ENCODE measurements at places on chromosomes 7 and 10.
A peak's percentile ranks its signal among the peaks of the same experiment; 100 is the strongest.

- no peak for DNase-seq
Observed at GRCh38 chr7:120370954-120371353, 98.0 kb downstream of the KCND2 start.

GRCh38 chr10:61643316-61643751 is 19.4 kb upstream of the CABCOCO1 start:
- peak; percentile 85 for DNase-seq

DNA sequence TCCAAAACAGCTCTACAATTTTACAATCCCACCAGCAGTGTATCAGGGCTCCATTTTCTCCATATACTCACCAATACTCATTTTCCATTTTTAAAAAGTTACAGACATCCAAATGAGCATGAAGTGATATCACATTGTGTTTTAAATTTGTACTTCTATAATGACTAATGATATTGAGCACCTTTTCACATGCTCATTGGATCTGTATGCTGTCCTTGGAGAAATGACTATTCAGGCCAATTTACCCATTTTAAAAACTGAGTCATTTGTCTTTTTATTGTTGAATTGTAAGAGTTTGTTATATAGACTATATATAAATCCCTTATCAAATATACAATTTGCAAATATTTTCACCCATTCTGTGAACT is 162.0 kb downstream of the MAGI2 start:
- DNase-seq, result no peak

DNA sequence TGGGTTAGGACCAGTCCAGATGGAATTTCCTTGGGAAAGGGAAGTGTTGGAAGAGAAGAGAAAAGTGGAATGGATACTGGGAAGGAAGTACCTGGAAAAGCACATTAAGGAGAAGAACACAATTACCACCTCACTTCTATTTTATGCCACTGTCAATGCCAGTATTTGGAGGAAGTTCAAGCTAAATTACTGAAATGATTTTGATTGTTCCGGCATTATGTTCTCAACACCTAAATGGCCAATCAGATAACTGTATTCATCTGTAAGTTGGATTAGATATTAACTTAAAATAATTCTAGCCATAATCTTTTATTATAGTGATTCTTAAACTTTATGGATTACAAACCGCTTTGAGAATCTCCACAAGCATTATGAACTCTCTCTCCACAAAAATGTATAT is 7.3 kb downstream of the NPVF start:
- no peak for DNase-seq

DNA sequence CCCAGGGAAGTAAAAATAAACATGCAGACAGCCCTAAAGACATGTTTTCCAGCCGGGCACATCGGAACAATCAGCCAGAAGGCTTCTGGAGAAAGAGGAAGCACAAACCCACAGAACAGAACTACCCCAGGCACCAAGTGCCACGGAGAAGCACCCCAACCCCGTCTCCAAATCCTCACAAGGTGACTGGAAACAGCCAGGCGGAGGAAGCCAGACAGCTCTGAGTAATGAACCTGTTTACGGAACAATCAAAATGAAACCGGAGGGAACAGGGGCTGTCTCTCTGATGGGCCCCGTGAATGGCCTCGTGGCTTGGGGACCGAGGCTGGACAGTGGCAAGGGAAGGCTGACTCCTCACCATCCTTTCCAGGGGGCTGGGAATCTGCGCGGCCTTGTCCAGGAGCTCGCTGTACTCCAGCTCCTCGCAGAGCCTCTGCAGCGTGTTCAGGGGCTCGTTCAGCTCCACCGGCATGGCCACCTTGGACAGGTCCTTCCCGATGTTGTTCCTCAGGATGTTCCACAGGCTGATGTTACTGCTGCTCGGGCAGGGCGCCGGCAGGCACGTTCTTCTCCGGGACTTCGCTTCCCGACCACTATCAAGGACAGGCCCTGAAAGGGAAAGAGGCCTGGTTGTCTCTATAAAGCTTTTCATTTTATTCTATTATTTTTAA is 77.0 kb upstream of the GSDME start:
- DNase-seq, result no peak

GRCh38 chr7:13290975-13291374 is 603.5 kb downstream of the ARL4A start:
- DNase-seq, result peak; percentile 21

DNA sequence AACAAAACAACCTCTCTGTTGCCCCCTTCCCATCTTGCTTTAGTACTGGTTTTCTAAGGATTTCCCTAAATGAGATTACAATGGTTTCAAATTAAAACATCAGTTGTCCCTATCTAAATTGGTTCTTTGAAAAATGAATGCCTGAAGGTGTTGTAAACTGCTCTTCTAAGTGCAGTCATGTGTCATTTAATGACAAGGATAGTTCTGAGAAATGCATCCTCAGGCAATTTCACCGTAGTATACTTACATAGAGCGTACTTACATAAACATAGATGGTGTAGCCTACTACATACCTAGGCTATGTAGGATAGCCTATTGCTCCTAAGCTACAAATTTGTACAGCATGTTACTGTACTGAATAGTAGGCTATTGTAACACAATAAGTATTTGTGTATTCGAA is 278.1 kb downstream of the MAGI2 start:
- no peak for DNase-seq

GRCh38 chr7:50564171-50564570 is 1.0 kb downstream of the DDC start:
- DNase-seq, result no peak

- DNase-seq, result peak; percentile 18
Observed at GRCh38 chr7:139647814-139648390, 124.4 kb downstream of the CLEC2L start.

DNA sequence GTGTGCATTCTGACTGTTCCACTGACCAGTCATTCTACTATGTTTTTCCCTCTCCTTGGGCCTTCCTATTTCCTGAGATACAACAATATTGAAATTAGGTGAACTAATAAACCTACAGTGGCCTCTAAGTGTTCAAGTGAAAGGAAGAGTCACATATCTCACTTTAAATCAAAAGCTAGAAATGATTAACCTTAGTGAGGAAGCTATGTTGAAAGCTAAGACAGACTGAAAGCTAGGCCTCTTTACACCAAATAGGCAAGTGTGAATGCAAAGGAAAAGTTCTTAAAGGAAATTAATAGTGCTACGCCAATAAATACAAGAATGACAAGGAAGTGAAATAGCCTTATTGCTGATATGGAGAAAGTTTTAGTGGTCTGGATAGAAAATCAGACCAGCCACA is 5.7 kb upstream of the DYNC1I1 start:
- DNase-seq, result no peak

GRCh38 chr7:50379082-50379481 is 71.1 kb downstream of the FIGNL1 start:
- DNase-seq, result no peak

GRCh38 chr10:86170255-86171108 is 196.1 kb downstream of the GRID1 start:
- DNase-seq, result no peak

DNA sequence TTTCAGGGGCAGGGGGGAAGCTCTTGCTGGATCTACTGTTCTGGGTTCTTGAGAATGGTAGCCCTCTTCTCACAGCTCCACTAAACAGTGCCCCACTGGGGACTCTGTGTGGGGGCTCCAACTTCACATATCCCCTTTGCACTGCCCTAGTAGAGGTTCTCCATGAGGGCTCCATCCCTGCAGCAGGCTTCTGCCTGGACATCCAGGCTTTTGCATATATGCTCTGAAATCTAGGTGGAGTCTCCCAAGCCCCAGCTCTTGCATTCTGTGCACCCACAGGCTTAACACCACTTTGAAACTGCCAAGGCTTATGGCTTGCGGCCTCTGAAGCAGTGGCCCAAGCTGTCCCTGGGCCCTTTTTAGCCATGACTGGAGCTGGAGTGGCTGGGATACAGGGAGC is 150.7 kb downstream of the LRMDA start:
- no peak for DNase-seq

DNA sequence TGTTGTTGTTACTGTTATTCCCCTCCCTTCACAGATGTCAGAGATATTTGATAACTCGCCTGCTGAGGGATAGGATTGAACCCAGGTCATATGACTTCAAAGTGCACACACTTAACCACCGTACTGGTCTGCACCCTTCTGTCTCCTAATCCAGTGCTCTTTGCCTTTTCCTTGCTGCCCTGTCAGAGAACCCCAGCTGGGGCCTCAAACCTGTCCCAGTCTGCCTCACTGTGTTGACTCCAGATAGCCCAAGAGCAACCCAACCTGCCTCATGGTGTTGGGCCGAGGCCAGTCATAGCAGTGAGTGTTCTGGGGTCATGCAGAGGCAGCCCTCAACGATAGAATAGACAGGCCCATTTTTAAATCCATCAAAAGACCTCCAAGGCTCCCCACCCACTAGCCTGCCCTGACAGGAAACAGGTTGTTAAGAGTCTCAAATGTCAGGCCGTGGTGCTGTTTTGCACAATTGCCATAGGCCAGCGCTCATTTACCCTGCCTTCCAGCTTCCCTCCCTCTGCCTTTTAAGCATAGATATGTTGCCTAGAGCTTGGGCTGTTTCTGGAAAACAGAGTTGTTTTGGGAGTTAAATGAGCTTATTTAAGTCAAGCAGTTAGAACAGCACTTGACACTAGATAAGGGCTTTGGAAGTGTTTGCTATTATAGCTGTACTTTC is 37.0 kb upstream of the PDCD4 start:
- no peak for DNase-seq

GRCh38 chr7:15168489-15168888 is 265.9 kb upstream of the DGKB start:
- no peak for DNase-seq

DNA sequence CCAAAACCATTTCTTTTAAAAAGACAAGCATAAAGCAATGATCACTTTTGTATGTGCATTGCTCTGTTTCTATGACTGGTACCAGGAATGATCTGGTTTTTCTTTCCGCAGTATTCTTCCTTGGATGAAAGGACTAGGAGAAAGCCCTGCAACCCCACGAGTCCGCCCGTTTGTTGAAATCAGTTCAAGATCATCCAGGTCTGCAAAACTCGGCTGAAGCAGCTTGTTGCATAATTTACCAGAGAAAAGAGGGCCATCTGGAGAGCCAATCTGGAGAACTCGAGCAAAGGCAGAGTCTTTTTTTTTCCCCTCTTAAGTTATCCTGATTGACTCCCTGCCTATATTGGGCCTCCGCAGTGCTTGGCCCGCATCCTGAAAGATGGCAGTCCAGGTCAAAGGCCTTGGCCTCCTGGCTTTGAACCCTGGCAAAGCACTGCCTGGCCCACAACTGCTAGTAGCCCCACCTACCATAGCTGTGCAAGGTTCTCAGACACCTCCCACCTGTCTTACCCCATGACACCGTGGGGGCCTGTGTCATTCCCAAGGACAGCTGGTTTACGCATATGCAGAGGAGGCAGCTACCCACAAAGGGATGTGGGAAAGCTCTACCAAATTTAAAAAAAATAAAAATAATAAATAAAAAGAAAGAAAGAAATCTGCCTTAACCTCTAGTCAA is 572.2 kb downstream of the INHBA start:
- no peak for DNase-seq

DNA sequence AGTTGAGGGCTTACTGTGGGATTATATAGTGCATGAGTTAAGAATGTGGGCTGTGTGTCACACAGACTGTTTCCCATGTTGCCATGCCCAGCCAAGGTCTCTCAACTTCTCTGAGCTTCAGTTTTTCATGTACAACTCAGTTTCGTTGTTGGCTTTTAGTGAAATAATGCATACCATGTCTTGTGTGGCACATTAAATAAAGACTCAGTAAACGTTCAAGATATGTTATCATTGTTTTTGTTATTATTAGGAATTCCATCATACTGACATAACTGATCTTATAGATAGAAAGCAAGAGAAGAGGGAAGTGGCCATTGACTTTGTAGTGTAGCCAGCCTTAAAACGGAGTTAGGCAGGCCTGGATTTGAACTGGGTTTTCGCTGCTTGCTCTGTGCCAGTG is 2.9 kb downstream of the CDK14 start:
- DNase-seq, result no peak

DNA sequence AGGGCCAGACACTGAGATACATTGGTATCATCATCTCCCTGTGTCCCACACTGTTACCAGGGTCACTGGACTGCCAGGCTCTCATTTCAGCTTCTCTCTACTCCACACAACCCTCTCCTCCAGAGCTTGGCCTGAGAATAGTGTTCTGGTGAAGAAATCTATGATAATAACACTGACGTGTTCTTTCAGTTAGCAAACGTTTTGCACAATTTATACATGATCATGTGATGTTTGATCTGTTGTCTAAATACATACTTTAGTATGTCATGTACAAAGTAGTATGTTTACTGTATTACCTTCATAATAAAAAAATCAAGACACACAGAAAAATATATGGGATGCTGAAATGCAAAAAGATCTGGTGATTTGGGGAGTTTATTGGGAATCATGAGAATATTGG is 5.0 kb downstream of the SLC16A9 start:
- DNase-seq, result no peak

DNA sequence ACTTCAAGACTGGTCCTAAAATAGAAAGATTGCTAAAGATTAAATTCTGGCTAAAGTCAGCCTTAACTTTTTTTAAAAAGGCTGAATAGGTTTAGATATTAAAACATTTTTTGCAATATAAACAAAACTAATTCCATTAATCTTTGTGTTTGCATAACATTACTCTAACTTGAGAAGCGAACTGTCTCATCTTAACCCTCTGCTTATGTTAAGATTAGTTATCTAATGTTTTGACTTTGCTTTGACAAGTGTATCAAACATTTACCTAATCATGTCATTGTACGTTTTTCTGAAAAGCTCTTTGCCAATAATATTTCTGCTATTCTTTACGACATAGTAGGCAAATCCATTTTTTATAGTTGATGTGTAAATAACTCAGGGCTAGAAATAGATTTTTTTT is 68.0 kb downstream of the ITIH5 start:
- no peak for DNase-seq
